CD8-positive, alpha-beta T cell (primary cell): ENCODE measurements at places on chromosomes 11 and 22.

DNA sequence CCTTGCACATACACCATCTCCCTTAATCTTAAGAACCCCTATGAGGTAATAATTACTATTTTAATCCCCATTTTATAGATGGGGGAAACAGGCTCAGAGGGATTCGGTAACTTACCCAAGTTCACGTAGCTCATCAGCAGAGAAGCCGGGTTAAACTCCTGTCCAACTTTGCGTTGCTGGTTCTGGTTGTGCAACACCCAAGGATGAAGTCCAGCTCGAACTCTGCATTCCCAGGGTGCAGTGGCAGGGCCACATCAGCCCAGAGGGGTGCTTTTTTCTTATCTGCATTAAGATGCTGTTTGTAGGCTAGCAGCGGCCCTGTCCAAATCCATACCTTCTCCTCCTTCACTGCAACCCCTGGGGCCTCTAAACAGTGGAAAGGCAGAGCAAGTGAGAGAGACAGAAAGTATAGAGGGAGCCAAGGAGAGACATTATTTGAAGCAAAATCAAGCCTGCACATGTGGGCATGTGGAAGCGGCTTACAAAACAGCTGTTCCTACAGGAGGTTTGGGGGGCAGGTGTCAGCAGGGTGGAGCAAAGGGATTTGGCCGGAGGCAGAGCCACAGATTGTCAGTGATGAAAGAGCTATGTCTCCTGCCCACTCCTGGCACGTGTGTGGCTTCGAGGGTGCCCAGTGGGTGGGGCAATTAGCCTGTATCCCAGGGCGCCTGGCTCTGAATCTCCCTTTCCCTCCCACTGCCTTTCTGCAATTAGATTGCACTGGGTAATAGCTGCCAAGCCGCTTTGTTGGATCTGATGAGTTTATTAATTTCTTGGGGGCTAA lies 129.5 kb upstream of the TBCEL start:
- DNase-seq = no peak

DNA sequence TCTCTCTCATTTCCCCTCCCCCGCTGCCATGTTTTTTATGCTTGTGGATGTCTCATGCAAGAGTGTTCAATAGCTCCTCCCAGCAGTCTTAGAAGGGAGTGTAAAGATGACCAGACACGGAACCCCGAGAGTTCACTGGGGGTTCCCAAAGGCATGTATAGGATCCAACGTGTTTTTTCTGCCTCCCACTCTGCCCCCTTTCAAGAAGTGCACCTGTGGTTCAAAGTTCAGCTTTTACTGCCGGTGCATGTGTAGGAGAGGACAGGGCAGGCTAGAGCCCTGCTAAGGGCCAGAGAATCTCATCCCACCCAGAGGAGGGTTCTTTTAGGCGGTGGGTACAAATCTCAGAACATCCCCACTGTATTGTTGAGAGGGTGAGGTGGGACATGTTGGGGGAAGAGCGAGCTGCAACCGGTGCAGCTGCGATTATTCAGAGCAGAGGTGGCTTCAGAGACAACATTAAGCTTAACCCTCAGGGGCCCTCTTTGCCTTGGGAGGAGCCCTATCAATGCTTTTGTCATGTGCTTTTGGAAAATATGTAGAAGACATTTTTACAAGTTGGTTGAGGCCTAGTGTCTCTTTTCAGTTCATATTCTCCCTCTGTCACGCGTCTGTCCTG lies 14.5 kb downstream of the MIF start:
- DNase-seq = no peak

DNA sequence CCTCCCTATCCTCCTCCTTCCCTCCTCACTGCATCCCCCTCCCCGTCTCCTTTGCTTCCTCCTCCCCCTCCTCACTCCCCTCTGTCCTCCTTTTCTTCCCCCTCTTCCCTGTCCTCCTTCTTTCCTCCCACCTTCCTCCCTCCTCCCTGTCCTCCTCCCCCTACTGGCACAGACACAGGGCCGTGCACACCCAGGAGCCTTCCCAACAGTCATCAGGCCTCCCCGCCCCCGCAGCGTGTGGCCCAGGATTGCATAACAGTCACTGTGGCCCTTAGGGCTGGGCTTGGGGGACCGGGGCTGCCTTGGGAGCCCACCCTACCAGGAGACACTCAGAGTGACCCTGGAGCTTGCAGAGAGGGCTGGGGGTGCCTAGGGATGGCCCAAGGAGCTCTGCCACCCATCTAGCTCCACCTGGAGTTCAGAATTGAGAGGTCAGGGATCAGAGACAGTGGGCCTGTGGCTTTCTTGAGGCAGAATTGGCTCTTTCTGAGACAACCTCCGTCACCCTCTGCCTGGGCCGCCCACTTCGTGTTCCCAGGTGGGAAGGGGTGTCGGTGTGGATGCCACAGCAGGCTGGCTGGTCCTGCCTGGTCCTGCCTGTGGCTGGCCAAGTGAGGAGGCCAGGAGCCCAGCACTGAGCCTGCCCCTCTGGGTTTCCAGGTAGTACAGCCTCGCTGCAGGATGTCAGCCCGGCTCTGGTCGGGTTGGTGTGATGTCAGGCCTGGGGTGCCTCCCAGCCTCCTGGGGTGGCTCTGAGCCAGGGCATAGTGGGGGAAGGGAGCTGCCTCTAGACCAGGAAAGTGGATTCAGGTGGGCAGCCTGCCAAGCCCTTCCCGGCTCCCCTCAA lies 1.6 kb downstream of the SPI1 start:
- DNase-seq = no peak

GRCh38 chr11:66123902-66124301 lies 53.8 kb downstream of the PACS1 start:
- no peak for DNase-seq

DNA sequence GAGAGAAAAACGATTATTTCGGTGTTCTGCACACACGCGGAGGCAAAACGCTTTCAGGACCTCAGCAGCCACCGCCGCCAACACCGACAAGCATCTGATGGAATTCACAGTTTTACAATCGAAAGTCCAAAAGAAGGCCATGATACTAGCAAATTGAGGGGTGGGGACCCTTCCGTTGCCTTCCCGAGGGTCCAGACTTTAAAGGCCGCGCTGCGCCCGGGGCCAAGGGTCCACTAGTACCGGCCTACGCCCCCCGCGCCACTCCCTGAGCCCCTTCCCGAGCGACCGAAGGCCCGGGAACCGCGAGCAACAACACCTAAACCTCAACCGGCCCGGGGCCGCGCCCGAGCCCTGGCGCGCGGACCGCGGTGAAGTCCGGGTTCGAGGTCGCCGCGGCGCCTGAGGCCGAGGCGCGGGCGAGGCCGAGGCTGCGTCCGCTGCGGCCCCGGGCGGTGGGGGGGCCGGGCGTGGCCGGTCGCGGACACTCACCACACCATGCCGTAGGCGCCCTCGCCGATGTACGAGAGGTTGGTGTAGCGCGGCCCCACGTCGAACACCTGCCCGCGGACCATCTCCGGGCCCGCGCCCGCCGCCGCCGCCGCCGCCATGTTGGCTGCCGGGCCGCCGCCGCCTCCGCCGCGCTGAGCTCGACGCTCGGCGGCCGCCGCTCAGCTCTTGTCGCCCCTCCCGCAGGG lies 465 bp downstream of the MAPK1 start:
- no peak for DNase-seq

- no peak for DNase-seq
These were observed 24.4 kb downstream of the GRAP2 start for GRCh38 chr22:39925273-39925672.

- peak; percentile 60 for DNase-seq
These were observed 43.2 kb upstream of the DLAT start for GRCh38 chr11:111982019-111982464.

GRCh38 chr11:69444381-69445130 lies 36.9 kb upstream of the LINC01488 start:
- DNase-seq = no peak

DNA sequence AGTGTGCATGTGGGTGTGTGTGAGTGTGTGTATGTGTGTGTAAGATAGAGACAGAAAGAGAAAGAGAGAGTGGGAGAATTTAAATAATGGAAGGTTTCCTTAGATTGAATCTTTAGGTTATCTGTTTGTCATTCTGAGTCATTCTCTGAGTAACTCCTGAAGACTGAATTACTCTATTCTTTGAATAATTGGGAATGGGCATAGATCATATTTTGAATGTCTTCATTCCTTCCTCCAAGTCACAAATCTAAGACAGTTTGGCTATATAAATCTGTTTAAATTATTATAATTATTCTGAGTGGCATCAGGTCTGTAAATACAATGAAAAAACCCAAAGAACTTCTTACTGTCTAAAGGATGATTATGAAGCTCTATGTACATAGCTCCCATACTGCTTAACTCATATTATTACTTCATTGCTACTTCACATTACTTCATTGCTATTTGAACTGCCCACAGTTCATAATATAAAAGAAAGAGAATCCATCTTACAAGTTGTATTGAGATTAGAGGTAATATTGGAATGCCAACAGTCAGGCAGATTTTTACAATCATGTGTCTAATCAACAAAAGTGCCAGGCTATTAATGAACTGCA lies 346.6 kb upstream of the CCDC179 start:
- no peak for DNase-seq

DNA sequence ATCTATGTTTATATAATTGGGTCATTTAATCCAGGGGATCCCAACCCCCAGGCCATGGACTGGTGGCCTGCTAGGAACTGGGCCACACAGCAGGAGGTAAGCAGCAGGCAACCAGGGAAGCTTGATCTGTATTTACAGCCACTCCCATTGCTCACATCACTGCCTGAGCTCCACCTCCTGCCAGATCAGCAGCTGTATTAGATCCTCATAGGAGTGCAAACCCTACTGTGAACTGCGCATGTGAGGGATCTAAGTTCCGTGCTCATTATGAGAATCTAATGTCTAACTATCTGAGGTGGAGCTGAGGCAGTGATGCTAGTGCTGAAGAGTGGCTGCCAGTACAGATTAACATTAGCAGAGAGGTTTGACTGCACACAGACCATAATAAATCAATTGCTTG lies 32.8 kb downstream of the MS4A2 start:
- no peak for DNase-seq

DNA sequence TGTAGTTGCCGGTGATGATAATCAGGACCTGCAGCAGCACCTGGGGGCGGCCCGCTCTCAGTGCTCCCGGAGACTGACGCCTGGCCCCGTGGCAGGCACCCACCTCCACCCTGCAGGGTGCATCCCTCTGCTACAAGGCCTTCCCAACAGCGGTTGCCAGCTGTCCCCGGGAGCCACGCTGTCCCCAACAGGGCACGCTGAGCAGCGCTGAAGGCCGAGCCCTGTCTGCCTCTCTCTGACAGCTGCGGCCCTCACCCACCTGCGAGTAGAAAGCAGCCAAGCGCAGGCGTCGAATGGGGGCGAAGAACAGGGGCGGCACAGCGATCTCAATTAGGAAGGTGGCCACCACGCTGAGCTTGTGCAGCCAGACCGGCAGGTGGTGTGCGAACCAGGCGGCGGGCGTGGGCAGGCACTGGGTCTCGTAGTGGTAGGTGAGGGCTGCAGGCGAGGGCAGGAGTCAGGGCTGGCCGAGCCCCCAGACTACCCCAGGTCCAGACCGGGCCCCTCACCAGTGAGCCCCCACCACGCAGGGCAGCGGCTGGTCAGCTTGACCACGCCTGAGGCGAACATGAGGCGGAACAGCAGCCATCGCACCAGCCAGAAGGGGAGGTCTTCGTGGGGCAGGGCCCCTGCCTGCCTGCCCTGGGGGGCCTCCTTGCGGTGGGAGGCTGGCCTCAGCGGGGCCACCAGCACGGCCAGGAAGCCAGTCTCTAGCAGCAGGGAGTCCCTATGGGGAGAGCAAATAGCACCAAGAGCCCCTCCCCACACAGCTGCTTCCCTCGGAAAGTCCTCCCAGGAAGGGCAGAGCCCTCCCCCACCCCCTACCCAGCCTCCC lies 1.5 kb downstream of the LMF2 start:
- DNase-seq = no peak

DNA sequence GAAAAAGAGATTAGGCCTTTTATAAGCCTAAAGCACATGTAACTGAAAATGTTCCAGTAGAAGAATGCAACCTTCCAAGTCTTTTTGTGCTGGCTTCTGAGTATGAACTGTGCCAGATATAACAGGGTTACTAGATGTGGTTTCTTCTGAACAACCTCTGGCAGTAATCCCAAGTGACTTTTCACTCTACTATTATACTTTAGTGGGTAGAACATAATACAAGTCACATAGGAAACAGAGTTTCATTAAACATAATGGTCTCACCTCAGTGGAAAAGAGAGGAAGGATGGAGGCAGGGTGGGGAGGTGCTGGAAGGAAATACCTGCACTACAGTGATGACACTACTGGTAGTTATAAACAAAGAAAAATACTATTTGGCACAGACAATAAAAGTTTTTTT lies 81.3 kb downstream of the PHF21A start:
- no peak for DNase-seq

- no peak for DNase-seq
These were observed 64.4 kb downstream of the NAV2 start for GRCh38 chr11:19777039-19777376.

DNA sequence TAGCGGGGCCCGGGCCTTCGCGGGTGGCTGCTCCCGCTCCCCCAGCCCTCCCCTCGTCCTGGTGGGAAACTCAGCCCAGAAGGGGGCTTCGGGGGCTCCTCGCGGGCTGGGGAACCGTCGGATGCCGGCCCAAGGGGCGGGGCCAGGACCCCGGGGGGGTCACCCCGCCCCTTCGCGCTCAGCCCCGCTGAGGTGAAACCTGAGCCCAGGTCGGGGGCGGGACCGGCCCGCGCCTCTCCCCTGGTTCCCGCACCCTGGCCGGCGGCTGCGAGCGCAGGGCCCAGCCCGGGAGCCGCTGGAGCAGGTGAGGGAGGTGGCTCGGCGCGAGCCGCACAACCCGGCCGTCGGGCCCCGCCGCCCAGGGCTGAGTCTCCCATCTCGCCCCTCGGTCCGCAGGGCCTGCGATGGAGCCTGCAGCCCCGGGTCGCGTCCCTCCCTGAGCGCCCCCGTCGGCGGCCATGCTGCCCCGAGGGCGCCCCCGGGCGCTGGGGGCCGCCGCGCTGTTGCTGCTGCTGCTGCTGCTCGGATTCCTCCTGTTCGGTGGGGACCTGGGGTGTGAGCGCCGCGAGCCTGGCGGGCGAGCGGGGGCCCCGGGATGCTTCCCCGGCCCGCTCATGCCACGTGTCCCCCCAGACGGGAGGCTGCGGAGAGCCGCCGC lies at the start of gene LARGE2:
Gene LARGE2, plus strand, starts transcription at position 232 of the 658 bp plus-strand sequence. Its CDS starts 227 bp downstream, at position 459.
- peak; percentile 52 for DNase-seq

- no peak for DNase-seq
These were observed 80.5 kb upstream of the WNT7B start for GRCh38 chr22:46057246-46058090.

DNA sequence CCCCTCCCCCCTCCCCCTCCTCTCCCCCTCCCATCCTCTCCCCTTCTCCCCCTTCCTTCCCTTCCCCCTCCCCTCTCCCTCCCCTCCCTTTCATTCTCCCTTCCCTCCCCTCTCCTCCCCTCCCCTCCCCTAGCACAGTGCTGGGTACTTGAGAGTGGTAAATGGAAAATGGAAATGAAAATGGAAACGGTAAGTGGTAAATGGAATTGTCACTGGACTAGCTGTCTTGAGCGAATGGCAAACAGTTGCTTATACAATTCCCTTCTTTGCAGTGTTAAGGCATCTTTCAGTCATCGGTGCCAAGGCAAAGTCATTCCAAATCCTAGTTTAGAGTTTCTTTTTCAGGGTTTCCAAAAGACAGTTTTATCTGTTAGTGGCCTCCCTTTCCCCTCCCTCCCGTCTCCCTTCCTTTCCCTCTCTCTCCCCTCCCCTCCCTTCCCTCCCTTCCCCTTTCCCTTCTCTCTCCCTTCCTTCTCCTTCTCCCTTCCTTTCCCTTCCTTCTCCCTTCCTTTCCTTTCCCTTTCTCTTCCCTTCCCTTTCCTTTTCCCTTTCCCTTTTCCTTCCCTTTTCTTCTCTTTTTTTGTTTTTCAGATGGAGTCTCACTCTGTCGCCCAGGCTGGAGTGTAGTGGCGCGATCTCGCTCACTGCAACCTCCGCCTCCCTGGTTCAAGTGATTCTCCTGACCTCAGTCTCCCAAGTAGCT lies 47.3 kb downstream of the GRAMD1B start:
- DNase-seq = no peak
